NAMALWA (cell line): ENCODE measurements at places on chromosomes 7 and 10.

GRCh38 chr10:71004176-71005075 lies 116.1 kb upstream of the PCBD1 start:
- no peak for DNase-seq

GRCh38 chr7:133081119-133081598 lies 731 bp downstream of the CHCHD3 start:
- peak; percentile 49 for DNase-seq

- DNase-seq: no peak
Observed at GRCh38 chr10:43940898-43941837, 292.5 kb upstream of the ZNF32 start.

GRCh38 chr7:38744746-38745145 lies 113.6 kb upstream of the AMPH start:
- DNase-seq: no peak

DNA sequence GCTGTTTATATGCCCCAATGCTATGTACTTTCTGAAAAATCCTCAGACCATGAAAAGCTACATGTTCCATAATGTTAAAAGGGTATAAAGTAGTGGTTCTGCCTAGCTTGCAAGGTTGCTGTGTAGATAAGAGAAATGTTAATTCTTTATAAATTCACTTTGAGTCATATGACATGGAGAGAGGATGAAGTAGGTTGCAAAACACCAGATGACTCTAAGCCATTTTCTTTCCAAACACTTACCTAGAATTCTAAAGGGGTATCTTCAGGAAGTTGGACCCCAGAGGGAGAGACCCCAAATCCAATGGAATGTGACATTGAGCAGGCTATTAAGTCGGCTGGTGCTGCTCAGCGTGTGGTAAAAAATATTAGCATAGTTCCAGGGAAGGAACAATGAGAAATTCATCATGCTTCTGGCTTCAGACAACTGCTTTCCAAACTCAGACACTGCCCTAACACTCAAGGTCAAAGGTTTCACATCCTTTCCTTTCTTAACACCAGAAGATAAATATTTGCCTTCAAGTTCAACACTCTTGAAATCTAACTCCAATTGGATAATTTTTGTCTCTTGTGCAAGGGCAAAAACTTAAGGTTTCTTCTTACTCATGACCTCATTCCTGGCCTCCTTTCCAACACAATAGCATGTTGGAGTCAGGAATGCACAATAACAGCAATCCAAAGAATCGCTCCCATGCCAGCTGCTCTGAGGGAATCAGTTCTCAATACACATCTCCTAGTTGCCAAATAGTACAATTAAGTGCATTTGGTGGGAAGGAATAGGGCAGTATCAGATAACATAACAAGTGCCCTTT lies 100.7 kb upstream of the AFAP1L2 start:
- no peak for DNase-seq

GRCh38 chr10:29285624-29286051 lies 3.2 kb upstream of the LYZL1 start:
- no peak for DNase-seq

DNA sequence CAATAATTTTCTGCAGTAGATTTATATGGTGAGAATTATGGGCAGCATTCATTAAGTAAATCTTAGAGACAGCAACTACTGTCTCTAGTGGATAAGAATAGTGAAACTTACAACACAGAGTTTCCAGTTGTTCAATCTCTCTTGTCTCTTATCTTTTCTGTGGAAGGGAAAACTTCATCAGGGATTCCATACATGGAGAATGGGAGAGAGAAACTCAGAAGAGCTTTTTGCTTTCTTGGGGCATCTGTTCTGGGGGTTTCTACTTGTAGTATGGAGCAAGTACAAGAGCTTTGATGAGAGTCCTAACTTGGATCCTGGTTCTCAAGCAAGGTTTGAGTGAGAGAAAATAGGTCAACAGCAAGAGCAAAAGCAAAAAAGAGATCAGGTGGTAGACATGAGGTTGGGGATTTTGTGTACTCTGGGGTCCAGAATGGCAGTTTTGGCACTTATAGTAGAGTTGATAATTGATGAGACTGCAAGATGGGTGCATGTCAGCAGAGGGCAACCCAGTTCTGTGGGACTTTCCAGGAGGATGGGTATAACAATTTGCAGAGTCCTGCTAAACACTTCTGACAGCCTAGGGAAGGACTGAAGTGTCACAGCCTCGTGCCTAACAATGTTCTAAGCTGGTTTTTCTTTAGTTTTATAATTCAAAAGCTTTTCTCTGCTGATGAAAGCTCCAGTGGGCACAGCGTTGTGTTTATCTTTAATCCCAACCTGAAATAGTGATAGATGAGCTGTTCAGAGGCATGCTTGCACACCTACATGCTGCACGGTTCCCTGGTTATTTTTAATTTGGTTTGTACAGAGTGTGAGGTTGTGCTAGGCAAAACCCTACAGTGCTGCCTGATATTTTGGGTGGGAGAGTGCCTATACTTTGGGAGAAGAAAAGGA lies 32.0 kb upstream of the STRIP2 start:
- peak; percentile 33 for DNase-seq

GRCh38 chr10:68125772-68126171 lies 16.5 kb downstream of the MYPN start:
- DNase-seq: no peak

DNA sequence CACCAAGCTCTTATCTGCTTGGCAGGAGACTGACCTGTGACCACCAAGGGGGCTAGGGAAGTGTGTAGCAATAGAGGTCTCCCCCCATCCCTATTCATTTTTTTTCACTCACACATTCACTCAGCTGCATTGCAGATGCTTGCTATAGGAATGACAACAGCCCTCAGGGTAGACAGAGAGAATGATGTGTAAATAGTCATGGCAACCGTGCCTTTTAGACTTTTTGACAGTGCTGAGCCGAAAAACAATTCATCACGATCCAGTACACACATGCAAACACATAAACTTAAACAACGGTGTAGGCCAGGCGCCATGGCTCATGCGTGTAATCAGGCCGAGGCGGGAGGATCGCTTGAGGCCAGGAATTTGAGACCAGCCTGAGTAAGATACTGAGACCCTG lies 7.6 kb upstream of the ELN start:
- no peak for DNase-seq

GRCh38 chr10:80415734-80416478 lies 7.6 kb downstream of the PRXL2A start:
- no peak for DNase-seq

- DNase-seq: no peak
Observed at GRCh38 chr7:137462074-137462715, 118.7 kb upstream of the PTN start.

GRCh38 chr7:44100458-44101302 lies 3.5 kb upstream of the AEBP1 start:
- peak; percentile 79 for DNase-seq

DNA sequence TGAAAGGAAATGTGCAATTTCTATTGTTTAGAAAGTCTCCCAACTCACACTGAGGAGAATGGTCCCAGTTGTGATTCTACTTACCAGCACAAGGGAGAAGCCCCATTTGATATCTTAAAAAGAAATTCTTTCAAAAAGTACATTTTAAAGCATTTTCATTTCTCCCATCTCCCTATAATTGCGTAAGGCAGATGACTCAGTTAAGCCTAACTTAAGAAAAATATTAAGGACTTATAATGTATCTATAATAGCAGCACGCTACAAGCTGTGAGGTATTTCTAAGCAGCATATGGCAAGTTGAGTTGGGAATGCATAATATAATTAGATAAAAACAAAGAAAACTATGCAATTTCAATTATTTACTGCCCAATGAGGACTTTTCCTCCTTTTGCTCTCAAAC lies 8.5 kb upstream of the NRCAM start:
- DNase-seq: no peak
